ENCODE measurements at places on chromosomes 2 and 18.

DNA sequence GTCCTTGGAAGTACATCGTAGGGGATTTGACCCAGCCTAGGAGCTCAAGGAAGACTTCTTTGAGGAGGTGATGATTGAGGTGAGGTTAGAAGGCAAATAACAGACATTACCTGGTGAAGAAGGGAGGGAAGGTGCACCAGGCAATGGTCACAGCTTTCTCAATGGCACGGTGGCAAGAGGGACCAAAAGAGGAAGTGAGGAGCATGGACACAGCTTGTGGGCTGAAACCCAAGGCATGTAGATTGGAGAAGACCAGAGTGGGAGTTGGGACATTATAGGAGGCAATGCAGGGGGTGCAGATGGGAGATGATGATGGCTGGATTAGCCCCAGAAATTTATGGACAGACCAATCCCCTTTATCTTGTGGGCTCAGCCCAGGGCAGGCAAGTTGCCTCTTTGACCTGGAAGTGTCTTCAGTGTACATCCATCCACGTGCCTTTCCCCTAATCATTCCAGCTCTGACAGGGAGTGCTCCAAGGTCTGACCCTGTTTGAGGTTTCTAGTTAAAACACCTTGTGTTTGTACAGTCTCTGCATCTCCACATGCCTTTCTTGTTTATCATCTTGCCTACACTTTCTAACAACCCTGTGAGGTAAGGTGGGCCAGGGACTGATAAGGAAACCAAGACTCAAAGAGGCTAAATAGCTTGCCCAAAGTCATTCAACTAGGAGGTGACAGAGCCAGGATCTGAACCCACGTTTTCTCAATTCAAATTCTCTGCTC lies 59.1 kb downstream of the NRP2 start:
- DNase-seq = no peak

GRCh38 chr2:199738727-199739412 lies 112.1 kb downstream of the FTCDNL1 start:
- DNase-seq = no peak

DNA sequence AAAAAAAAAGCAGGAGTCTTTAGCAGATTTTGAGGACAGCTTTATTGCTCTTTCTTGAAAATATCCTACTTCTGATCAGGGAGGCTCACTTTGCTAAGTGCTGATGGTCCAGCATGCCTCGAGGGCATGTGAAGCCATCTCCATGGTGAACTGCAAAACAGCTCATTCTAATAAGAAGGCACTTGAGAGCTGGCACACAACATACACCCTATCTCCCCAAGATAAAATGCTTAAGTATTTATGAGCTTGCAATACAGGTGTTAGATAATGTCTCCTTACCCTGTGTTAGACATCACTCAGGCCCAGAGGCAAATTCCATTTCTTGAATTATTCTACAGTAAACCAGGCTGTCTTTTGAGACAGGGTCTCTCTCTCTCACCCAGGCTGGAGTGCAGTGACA lies 2.7 kb downstream of the ENOSF1 start:
- DNase-seq = no peak

DNA sequence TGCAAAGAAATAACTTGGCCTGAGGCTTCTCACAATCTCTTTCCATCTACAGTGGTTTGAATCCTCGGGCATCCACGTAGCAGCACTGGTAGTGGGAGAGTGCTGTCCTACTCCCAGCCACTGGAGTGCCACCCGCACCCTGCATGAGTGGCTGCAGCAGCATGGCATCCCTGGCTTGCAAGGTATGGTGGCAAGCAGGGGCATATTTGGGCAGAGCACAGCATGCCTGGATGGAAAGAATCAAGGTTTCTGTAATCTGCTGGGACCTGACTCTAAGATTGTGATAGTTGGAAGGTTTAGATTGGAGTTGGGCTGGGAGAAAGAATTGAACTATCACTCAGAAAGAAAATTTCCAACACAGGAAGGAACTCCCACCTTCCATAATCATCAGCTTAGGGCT lies 4.0 kb downstream of the CAD start:
- no peak for DNase-seq

GRCh38 chr2:68536000-68536399 lies 68.6 kb downstream of the APLF start:
- DNase-seq = no peak
